NAMALWA (cell line): ENCODE measurements at places on chromosomes 12 and 14.
A peak's percentile ranks its signal among the peaks of the same experiment; 100 is the strongest.

GRCh38 chr12:132279184-132279889, 50.1 kb downstream of the GALNT9 start:
- peak; percentile 22 for DNase-seq

DNA sequence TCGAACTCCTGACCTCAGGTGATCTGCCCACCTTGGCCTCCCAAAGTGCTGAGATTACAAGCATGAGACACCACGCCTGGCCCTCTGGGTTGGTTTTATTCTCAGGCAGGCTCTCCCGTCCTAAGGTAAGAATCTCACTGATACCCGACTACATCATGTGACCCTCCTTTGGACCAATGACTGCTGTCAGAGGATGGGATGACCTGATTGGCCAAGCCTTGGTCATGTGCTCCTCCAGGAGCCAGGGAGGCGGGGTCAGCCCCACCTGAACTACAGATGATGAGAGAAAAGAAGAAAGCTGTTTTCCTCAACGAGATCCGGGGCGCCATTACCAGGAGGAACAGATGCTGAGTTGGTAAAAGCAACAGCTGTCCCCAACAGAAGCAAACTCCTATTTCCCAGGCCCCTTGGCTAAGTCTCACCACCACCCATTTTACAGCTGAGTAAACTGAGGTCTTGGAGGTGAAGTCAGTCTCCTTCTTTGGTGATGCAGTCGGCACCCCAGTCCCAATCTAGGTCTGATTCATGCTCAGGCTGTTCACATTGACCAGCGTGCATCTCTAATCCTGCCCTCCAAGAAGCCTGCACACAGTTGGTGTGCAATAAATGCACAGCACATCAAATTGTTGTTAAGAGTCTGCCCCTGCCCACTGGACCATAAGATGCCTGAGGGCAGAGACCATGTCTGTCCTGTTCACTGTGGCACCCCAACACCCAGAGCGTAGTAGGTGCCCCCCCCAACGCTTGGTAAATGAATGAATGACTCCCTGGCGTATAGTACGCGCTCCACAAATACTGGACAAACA, 118.8 kb downstream of the SCARB1 start:
- DNase-seq: peak; percentile 91

DNA sequence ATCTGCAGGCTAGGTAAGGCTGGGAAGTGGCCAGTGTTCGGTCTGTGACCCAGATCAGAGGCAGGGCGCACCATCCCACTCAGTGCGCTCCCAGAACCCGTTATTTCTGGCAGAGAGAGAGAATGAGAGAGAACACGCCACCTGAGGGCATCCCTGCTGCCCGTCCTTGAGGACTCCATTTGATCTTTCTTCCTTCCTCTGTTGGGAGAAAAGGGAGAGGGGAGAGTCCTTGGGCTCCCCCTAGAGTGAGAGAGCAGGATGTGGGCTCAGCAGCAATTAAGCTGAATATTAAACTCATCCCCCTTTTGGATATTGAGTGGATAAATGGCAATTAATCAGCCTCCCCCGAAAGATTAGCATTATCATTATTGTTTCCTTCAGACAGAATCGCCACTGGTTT, 70.6 kb downstream of the IFT43 start:
- peak; percentile 37 for DNase-seq

- DNase-seq: peak; percentile 87
Measured at GRCh38 chr12:26798023-26798422, 35.0 kb downstream of the ITPR2 start.

GRCh38 chr12:54303640-54304039, 2.8 kb upstream of the NFE2 start:
- DNase-seq: no peak

- DNase-seq: no peak
Measured at GRCh38 chr14:97379091-97379531, 581.9 kb downstream of the VRK1 start.

DNA sequence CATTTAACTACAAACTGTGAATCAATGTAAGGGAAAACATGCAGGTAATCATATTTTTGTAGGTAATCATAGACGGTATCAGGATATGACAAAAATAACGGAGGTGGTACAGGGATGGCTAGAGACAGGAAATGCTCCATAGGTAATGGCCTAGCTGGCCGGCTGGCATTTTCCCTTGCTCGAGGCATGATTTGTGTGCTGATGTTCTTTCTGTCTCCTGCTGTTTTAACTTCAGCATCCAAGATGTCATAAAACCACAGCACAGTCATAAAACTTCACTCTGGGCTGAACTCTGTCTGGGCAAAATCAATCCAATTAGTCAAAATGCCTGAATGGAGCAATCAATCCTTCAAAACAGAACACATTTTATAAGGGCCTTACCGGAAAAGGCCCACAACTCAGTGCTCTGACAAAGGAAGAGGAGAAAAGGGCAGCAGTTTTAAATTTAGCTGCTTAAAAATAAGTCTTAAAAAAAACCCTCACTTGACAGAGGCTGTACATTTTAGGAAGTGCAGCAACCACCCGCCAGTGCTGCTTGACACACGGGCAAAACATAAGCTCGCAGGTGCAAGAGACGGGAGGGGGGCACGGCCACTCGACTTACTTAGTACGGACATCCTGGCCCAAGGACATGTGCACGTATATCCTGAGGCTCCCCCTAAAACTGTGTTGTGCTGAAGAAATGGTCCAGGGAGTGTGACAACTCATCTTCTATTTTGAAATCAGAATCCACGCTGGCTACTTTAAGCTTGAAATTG, 40.5 kb upstream of the GPR68 start:
- peak; percentile 83 for DNase-seq

- DNase-seq: no peak
Measured at GRCh38 chr14:58275527-58276190, 22.7 kb upstream of the ARID4A start.

DNA sequence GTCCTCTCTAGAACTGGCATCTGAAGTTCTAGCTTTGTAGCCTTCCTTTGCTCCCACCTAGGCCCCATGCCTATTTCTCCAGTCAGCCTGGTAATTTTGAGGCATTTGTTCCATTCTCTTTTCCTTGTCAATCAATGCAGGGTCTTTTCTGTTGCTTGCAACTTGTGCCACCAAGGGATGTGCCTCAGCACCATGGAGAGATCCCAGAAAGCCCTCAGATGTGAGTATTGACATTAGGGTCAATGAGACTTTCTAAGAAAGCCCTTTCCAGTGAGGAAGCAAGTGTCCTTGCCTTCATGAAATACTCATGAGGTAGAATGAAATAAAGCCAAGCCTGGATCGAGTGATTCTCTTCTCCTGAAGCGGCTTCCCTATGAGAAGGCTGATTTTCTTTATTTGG, 213.9 kb downstream of the SLC15A4 start:
- DNase-seq: no peak

DNA sequence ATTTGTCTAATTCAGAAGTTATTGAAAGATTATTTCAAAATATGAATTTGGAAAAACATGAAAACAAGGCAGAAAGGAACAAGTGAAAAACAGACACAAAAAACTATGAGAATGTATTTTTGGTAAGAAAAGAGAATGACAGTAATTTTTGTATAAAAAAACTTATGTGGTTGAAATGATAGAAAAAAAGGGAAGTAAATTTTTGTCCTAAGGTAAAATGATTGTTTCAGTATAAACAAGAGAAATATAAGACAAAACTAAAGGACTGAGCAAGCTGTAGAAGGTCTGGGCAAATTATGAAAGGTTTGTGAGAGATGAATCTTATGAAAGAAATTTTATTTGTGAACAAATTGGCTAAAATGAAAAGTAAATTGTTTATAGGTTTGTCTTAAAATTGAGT, 44.6 kb downstream of the CEP83 start:
- DNase-seq: no peak

DNA sequence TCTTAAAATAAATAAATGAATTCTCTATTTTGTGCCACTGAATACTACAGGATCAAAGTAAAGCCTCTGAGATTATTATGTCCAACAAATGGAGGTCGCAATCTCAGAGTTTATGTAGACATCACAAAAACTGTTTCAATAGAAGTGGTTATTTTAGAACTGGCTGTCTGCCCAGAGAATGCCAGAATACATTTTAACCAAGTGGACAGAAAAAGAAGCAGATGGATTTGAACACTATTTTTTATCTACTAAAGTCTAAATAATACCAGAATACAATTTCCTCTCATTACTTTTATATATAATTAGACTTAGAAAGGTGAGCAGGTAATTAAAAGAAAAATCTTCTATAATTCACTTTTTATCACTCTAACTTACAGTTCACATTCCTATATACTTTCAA, 118.3 kb downstream of the MED13L start:
- no peak for DNase-seq

GRCh38 chr12:40989785-40990184, 198.3 kb upstream of the PDZRN4 start:
- DNase-seq: peak; percentile 6

DNA sequence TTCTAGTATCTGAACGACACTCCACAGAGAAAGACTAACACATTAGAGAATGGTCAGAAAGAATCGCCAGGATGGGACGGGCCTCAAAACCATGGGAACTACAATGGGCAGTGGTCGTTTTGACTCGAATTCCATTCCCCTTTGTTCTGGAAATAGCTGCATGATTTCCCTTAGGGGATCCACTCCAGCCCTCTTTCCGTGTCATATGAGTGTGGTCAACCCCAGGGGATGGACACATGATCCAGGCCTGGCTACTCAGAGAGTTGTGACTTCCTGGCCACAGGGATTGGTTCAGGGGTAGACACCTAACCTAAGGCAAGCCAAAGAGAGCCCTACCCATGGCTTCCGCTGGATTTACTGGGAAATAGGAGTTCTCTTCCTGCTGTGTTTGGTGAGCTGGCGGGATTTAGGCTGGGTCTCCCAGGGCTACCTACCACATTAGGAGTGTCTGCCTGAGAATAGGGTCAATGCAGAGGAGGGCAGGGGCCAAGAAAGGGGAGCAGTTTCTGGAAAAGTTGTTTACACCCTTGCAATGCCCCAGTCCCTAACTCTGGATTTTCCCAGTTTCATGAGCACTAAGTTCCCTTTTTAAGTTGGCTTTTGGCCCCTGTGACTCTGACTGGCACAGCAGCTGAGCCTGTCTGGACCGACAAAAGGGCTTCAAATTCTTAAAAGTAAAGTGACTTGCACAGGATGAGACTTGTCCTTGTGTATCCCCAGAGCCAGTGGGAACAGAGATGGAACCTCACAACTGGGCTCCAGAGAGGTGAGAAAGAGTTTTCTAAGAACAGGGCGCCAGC, 28.1 kb upstream of the GPATCH2L start:
- DNase-seq: no peak

- peak; percentile 43 for DNase-seq
Measured at GRCh38 chr14:60188115-60188514, 22.9 kb upstream of the DHRS7 start.

DNA sequence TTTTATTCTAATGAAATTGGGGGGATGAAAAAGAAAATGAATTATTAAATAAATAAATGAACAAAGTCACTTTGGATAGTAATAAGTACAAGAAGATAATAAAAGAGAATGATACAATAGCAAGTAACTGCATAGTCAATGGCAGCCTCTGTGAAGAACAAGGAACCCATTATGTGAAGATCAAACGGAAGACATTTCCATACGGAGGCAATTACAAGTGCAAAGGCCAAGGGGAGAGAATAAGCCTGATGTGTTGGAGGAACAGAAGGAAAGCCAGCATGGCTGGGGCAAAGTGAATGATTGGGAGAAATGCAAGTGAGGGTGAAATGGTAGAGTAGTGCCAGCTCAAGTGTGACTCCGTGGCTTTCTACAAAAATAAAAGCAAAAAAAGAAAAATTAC, 43.9 kb upstream of the CHPT1 start:
- no peak for DNase-seq

DNA sequence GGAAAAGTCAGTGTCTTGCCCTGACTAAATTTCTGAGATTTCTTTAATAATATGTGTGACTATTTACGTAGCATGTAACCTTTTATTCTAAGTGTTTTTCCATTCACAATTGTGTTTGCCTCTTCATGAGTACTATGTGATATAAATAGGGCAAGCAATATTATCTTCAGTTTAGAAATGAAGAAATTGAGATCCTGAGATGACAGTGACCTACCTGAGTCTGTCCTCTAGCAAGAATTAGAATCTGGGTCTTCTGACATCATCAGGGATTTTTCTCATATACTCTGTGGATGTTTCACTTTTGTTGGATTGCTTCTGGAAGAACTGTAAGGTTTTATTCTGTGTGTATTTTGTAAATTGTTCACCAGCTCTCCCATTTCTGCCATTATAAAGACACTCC, 35.0 kb downstream of the TMTC2 start:
- no peak for DNase-seq

DNA sequence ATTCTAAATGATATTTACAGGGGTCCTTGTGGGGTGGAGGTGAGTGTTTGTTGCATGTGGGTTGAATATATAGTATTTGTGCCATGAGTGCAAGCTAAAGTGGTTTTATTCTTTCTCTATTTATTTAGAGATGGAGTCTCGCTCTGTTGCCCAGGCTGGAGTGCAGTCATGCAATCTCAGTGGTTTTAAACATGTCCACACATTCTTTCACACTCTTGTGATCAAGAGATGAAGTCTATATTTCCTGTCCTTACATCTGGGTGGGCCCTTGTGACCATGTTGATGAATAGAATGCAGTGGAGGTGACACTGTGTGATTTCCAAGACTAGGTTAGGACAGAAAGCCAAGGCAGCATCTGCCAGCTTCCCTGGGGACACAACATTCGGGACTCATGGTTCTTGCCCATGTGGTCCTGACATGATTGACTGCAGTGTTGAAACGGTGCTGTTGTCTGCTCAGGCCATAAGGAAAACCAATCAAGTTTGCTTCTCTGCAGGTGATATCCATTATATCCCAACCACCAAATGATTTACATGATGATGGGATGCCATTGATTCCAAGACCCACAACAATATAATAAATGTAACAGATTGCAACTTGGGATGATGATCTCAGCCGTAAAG, 172.6 kb downstream of the SUDS3 start:
- DNase-seq: no peak

GRCh38 chr14:50978529-50978871, 34.2 kb upstream of the PYGL start:
- DNase-seq: no peak

GRCh38 chr14:89624500-89625156, 207.6 kb upstream of the FOXN3 start:
- no peak for DNase-seq

GRCh38 chr12:108862588-108862959, 5.2 kb upstream of the SSH1 start:
- DNase-seq: no peak

DNA sequence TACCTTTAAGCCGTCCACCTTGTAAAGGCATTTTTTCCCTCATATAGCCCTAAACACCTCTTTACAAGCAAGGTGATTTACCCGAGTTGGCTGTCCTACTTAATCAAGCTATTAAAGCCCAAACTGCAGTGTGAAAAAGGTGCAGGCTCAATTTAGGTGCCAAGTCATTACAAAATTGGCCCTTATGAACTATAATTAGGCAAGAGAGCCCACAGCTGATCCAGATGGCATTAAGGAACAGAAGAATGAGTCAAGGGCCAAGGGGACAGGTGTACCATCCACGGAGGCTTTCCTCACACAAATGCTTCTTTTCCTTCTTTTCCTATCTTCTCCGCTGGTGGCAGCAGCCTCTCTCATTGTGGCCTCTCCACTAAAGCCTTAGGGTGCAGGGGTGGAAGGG, 90.5 kb downstream of the TTC8 start:
- no peak for DNase-seq

GRCh38 chr14:103139132-103140025, 16.1 kb downstream of the TNFAIP2 start:
- DNase-seq: no peak

GRCh38 chr14:54487771-54488170, 1.0 kb downstream of the GMFB start:
- DNase-seq: peak; percentile 4

- no peak for DNase-seq
Measured at GRCh38 chr12:12209043-12209442, 57.8 kb downstream of the LRP6 start.

- DNase-seq: no peak
Measured at GRCh38 chr12:71642264-71642663, 21.4 kb downstream of the ZFC3H1 start.
